Central memory CD8-positive, alpha-beta T cell (primary cell): ENCODE measurements at places on chromosomes 11 and 22.

GRCh38 chr11:56905936-56906335 is 82.8 kb upstream of the OR5AK2 start:
- no peaks in the 10 kb centered on the region for H3K4me1 ChIP-seq
- H3K36me3 ChIP-seq = no peaks in the 10 kb centered on the region
- no peak overlapping the region for H3K27ac ChIP-seq
- DNase-seq = no peak

DNA sequence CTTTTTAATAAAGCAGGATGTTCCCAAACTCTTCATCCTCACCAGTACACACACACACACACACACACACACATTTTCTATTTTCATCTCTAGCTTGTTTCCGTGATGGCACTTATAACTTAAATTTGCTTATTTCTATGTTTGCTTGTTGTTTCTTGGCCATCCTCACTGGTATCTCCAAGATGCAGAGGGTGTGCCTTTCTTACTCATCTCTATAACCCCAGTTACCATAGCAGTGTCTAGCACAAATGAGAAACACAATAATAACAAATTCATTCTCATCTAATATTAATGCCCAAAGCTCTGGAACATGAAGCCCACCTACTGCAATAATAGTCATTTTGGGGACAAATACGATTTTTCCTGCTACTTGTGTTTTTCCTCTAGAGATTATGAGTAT is 156.3 kb downstream of the GRM5 start:
- no peak overlapping the region for H3K27ac ChIP-seq
- no peak overlapping the region for H3K4me3 ChIP-seq
- H3K36me3 ChIP-seq = no peaks in the 10 kb centered on the region
- no peaks in the 10 kb centered on the region for H3K27me3 ChIP-seq
- H3K4me1 ChIP-seq = no peaks in the 10 kb centered on the region

DNA sequence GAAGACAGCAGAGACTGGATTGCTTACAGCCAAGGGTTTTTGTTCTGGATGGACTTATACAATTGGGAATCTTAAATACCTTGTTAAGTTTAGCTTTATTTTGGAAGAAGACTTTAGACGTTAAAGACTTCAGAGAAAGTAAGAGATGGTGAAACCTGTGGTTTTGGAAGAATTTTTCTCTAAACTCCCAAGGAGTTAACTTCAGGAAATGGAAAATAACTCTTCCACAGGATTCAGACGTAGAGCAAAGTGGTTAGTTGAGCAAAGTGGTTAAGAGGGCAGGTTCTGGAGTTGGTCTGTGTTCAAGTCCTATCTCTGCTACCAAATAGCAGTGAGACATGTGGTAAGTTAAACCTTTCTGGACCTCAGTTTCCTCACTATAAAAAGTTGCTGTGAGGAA is 12.8 kb downstream of the PITPNB start:
- H3K27me3 ChIP-seq = no peaks in the 10 kb centered on the region
- no peak overlapping the region for H3K4me3 ChIP-seq
- H3K4me1 ChIP-seq = peaks cover 49% of the 10 kb centered on the region
- DNase-seq = no peak
- H3K27ac ChIP-seq = no peak overlapping the region
- H3K36me3 ChIP-seq = peaks cover 38% of the 10 kb centered on the region

- no peaks in the 10 kb centered on the region for H3K4me1 ChIP-seq
- no peak overlapping the region for H3K4me3 ChIP-seq
- DNase-seq = no peak
- H3K27me3 ChIP-seq = peaks cover 45% of the 10 kb centered on the region
- H3K36me3 ChIP-seq = peaks cover 3% of the 10 kb centered on the region
Observed at GRCh38 chr11:13042873-13043342, 33.8 kb downstream of the RASSF10 start.
